ENCODE measurements at places on chromosomes 11 and 22. TPM values are rescaled to one million over a fixed set of nuclear protein-coding genes. Genes with fewer than 3 reads are reported as not detected.

GRCh38 chr11:19253153-19253745 lies 12.5 kb upstream of the E2F8 start:
- DNase-seq = no peak
- no peaks in the 10 kb centered on the region for H3K36me3 ChIP-seq
- no peaks in the 10 kb centered on the region for H3K27me3 ChIP-seq
- no peak overlapping the region for H3K27ac ChIP-seq

DNA sequence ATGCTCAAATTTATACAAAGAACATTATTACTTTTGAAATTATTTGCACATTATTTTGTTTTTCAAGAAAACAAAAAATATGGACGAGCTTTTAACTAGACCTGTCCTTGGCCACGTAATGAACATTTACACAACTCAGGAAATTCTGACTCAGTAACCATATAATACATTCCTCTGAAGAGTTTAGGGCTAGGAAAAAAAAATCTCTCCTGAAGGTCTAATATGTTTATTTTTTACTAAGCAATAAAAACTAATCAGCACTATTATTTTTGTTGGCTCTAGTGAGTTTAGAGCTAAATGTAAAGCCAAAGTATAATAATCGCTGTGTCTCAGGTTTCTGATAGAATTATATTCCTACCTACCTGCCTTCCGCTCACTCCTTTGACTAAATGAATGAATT lies 187.5 kb downstream of the SWAP70 start:
- no peaks in the 10 kb centered on the region for H3K27me3 ChIP-seq
- H3K4me1 ChIP-seq = peaks cover 5% of the 10 kb centered on the region
- H3K36me3 ChIP-seq = peaks cover 65% of the 10 kb centered on the region
- H3K27ac ChIP-seq = no peak overlapping the region
- no peak for DNase-seq

- H3K27ac ChIP-seq = peak within 1 kb of the TSS; percentile 70
- peak within 1 kb of the TSS; percentile 95 for H3K4me3 ChIP-seq
- no peaks in the 10 kb centered on the region for H3K36me3 ChIP-seq
- H3K27me3 ChIP-seq = no peaks in the 10 kb centered on the region
- H3K4me1 ChIP-seq = peaks cover 24% of the 10 kb centered on the region
Observed at GRCh38 chr22:31211862-31212730, at the start of gene LIMK2. Gene LIMK2, plus strand, starts transcription at chr22:31212298. Its CDS starts 111 bp downstream, at chr22:31212409.

GRCh38 chr11:2930704-2931419 lies 1.6 kb upstream of the PHLDA2 start:
- H3K4me1 ChIP-seq = peaks cover 54% of the 10 kb centered on the region
- DNase-seq = peak; percentile 89
- H3K4me3 ChIP-seq = peak overlapping the region; percentile 61
- H3K27ac ChIP-seq = peak overlapping the region; percentile 75

DNA sequence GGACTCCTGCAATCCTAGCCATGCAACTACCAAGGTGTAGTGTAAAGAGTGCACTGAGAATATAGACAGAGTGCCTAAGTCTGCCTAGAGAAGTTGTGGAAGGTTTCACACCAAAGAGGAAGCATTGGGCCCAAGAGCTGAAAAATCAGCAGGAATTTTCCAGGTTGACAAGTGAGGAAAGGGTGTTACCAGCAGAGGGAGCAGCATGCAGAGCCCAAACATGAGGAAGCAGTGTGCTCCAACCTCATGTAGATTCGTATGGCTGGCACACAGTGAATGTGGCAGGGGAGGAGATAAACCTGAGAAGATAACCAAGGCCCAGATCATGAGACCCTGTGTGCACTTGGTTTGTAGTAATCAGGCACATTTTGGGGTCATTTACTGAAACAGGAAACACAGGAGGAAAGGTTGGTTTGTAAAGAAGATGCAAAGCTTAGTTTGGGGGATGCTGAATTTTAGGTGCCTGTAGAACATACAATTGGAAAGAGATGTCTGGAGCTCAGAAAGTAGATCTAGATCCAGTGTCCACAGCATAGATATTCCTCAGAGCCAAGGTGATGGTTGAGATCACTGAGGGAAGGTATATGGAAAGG lies 1.7 kb downstream of the HPX start:
- H3K4me1 ChIP-seq = no peaks in the 10 kb centered on the region
- H3K4me3 ChIP-seq = no peak overlapping the region
- no peaks in the 10 kb centered on the region for H3K27me3 ChIP-seq
- no peak overlapping the region for H3K27ac ChIP-seq

DNA sequence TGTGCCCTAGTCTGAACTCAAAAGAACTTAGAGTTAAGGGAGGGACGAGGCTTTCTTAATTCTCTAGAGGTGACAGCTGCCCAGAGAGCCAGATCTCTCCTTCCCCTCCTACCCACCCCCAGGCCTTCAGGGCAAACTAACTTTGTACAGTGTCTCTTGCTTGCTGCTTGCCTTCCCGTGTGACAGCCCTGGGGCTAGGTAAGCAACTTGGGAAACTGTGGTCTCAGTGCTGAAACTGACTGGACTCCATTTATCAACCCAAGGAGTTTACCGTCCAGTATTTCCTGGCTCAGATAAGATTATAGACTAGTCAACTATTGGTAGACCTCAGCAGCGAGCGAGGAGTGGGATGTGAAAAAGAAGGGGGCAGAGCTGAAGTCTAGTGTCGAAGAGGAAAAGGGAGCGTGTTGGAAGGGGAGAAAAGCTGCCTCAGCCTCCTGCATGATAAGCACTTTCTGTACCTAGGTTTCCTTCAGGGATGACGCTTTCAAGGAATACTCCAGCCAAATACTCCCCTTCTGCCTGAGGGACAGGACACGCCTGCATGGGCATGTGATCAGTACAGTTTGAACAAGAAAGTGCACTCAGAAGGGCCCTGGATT lies 43.3 kb upstream of the WEE1 start:
- H3K4me1 ChIP-seq = no peaks in the 10 kb centered on the region
- H3K36me3 ChIP-seq = peaks cover 40% of the 10 kb centered on the region
- no peak overlapping the region for H3K27ac ChIP-seq
- H3K27me3 ChIP-seq = no peaks in the 10 kb centered on the region

GRCh38 chr11:128544471-128545051 lies 42.8 kb downstream of the ETS1 start:
- no peaks in the 10 kb centered on the region for H3K36me3 ChIP-seq
- no peak for DNase-seq
- no peaks in the 10 kb centered on the region for H3K27me3 ChIP-seq
- no peak overlapping the region for H3K4me3 ChIP-seq
- peaks cover 71% of the 10 kb centered on the region for H3K4me1 ChIP-seq

GRCh38 chr22:48284671-48285070 lies 1522.2 kb downstream of the TBC1D22A start:
- no peaks in the 10 kb centered on the region for H3K4me1 ChIP-seq
- H3K4me3 ChIP-seq = no peak overlapping the region
- no peaks in the 10 kb centered on the region for H3K27me3 ChIP-seq

DNA sequence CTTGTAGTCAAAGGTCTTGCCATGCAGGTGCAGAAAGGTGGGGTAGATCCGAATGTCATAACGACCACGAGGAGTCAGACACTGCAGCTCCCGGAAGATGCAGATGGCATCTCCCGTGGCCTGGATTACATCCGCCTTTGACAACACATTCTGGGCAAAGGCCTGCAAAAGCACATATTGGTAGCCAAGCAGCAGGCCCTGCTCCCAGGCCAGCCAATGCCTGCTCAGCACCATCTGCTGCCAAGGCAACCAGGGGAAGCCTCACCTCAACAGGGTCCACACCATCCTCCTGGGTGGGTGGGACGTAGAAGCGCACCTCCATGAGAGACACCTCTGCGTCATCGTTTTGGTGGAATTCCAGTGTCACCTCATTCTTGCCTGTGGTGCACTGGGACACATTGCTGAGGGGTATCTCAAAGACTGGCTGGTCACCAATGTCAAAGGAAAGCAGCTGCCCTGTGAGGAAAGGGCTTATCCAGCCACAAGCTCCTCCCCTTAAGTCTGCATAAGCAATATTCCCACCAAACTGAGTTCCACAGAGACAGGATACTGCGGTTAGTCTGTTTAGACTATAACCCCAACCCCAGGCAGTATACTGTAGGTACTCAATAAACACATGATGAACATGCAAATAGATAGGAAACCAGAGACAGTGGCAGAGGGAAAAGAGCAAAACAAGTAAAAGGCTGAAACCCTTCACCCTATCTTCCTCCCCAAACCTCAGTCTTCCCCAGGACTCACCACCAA lies 2.8 kb downstream of the SSRP1 start:
- H3K27me3 ChIP-seq = no peaks in the 10 kb centered on the region
- H3K36me3 ChIP-seq = peaks cover 66% of the 10 kb centered on the region
- peaks cover 20% of the 10 kb centered on the region for H3K4me1 ChIP-seq
- H3K4me3 ChIP-seq = no peak overlapping the region
- no peak overlapping the region for H3K27ac ChIP-seq
- DNase-seq = no peak

DNA sequence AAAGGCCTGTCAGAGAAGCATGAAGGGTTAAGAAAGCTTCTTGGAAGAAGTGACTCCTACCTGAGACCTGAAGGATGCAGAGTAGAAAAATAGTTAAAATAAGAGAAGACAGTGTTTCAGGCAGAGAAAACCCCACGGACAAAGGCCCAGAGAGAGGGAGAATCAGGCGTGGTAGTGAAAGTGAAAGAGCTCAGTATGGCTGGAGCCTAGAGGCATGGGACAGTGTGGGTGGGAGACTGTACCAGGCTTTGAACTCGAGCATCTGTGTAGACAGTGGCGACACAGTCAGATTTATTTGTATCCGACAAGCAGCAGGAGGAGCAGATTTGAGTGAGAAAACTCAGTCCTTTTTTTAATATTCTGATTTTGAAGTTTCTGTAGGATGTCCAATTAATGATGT lies 360.0 kb downstream of the OPCML start:
- no peaks in the 10 kb centered on the region for H3K4me1 ChIP-seq
- no peak overlapping the region for H3K4me3 ChIP-seq
- H3K36me3 ChIP-seq = no peaks in the 10 kb centered on the region
- H3K27me3 ChIP-seq = no peaks in the 10 kb centered on the region
- no peak for DNase-seq
- no peak overlapping the region for H3K27ac ChIP-seq

- DNase-seq = no peak
- no peak overlapping the region for H3K4me3 ChIP-seq
- no peak overlapping the region for H3K27ac ChIP-seq
- H3K36me3 ChIP-seq = no peaks in the 10 kb centered on the region
- no peaks in the 10 kb centered on the region for H3K27me3 ChIP-seq
- no peaks in the 10 kb centered on the region for H3K4me1 ChIP-seq
Observed at GRCh38 chr22:20647586-20648305, 126.2 kb upstream of the SERPIND1 start.

GRCh38 chr22:47377926-47378560 lies 615.6 kb downstream of the TBC1D22A start:
- no peak for DNase-seq
- no peaks in the 10 kb centered on the region for H3K4me1 ChIP-seq
- no peaks in the 10 kb centered on the region for H3K36me3 ChIP-seq
- no peaks in the 10 kb centered on the region for H3K27me3 ChIP-seq
- no peak overlapping the region for H3K4me3 ChIP-seq

GRCh38 chr11:129331217-129331616 lies 44.4 kb upstream of the BARX2 start:
- H3K27ac ChIP-seq = no peak overlapping the region
- peaks cover 5% of the 10 kb centered on the region for H3K4me1 ChIP-seq
- H3K4me3 ChIP-seq = no peak overlapping the region
- H3K36me3 ChIP-seq = no peaks in the 10 kb centered on the region
- DNase-seq = no peak
- no peaks in the 10 kb centered on the region for H3K27me3 ChIP-seq

DNA sequence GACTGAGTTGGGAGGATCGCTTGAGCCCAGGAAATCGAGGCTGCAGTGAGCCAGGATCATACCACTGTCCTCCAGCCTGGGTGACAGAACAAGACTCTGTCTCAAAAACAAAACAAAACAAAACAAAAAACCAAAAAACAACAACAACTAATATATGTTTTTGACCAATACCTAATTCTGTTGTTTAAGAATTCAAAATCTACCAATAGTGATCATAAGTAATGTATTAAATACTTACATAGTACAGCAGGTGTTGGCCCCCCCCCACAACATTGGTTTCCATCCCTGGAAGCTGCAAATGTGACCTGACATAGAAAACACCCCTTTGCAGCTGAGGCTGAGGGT lies 74.7 kb downstream of the KCNQ1 start:
- no peaks in the 10 kb centered on the region for H3K4me1 ChIP-seq
- no peaks in the 10 kb centered on the region for H3K27me3 ChIP-seq
- H3K36me3 ChIP-seq = no peaks in the 10 kb centered on the region
- H3K4me3 ChIP-seq = no peak overlapping the region

GRCh38 chr11:65793144-65793581 lies 6.3 kb downstream of the OVOL1 start:
- peaks cover 5% of the 10 kb centered on the region for H3K27me3 ChIP-seq
- no peak overlapping the region for H3K4me3 ChIP-seq

- no peaks in the 10 kb centered on the region for H3K36me3 ChIP-seq
- no peaks in the 10 kb centered on the region for H3K4me1 ChIP-seq
- no peak overlapping the region for H3K27ac ChIP-seq
- no peak overlapping the region for H3K4me3 ChIP-seq
- DNase-seq = no peak
Observed at GRCh38 chr22:39643311-39644083, 72.9 kb downstream of the CACNA1I start.

DNA sequence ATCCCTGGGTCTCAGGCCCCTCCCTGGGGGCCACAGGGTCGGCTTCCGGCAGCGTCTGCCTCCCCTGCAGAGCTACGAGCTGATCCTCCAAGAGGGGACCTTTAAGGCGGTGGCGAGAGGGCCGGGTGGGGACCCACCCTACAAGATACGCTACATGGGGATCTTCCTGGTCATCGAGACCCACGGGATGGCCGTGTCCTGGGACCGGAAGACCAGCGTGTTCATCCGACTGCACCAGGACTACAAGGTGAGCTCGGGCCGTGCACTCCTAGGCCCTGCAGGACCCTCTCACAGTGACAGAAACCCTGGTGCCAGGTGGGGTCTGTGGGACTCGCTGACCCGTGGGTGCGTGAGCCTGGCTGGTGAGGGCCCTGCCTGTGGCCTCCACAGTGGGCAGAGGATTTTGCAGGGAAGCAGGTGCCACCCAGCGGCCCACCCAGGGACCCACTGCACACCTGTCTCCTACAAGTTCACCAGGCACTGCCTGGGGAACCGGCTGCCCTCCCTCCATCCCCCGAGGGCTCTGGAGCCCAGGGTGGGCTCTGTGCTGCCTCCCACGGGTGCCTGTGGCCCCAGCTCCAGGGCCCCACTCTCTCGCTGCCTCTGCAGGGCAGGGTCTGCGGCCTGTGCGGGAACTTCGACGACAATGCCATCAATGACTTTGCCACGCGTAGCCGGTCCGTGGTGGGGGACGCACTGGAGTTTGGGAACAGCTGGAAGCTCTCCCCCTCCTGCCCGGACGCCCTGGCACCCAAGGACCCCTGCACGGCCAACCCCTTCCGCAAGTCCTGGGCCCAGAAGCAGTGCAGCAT lies 13.7 kb downstream of the MUC5B start:
- H3K27ac ChIP-seq = no peak overlapping the region
- H3K4me3 ChIP-seq = no peak overlapping the region
- H3K27me3 ChIP-seq = no peaks in the 10 kb centered on the region
- peak; percentile 63 for DNase-seq
- H3K36me3 ChIP-seq = no peaks in the 10 kb centered on the region
- no peaks in the 10 kb centered on the region for H3K4me1 ChIP-seq

GRCh38 chr22:48045369-48045768 lies 1282.9 kb downstream of the TBC1D22A start:
- no peak overlapping the region for H3K27ac ChIP-seq
- H3K36me3 ChIP-seq = no peaks in the 10 kb centered on the region
- H3K27me3 ChIP-seq = no peaks in the 10 kb centered on the region
- no peaks in the 10 kb centered on the region for H3K4me1 ChIP-seq
- H3K4me3 ChIP-seq = no peak overlapping the region
- no peak for DNase-seq

The RBMXL2 gene
- not detected for total RNA-seq

The APOA1 gene
- not detected for total RNA-seq

The TUBA8 gene
- 5.5 TPM for total RNA-seq

The NRIP3 gene
- 1.8 TPM for total RNA-seq

The NLRP14 gene
- total RNA-seq = 1.3 TPM

The EXPH5 gene
- 0.60 TPM for total RNA-seq

The LDHAL6A gene
- total RNA-seq = not detected

The OR51B2 gene
- not detected for total RNA-seq

Data from spleen (tissue), 13 donors.